ENCODE measurements at places on chromosomes 2 and 18.
A peak's percentile ranks its signal among the peaks of the same experiment; 100 is the strongest.

DNA sequence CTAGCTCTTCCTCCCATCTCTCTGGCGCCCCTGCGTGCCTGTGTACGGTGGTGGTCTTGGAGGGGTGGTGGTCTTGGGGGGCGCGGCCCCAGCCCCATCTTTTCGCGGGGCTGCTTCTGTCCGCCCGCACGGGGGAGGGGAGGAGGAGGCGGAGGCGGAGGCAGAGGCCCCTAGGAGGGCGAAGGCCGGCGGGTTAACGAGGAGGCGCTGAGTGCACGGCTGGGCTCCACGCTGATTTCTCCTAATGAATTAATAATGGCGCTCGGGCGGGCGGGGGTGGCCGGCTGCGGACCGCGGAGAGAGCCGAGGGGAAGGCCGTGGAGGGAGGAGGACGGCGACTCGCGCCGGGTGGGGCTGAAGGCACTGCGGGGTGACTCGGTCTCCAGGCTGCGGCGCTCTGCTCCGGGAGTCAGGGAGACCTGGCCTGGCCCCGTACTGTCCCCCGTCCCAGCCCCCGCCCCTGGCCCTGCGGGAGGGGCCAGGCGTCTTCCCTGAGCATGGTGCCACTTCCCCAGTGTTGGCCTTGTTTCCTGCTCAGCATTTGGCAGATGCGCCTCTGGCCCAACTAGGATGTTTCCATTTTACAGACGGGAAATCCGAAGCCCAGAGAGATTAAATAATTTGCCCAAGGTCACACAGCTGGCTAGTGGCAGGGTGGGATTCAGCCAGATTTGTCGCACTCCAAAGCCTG, 6.0 kb downstream of the GAREM2 start:
- no peak for DNase-seq

- DNase-seq = no peak
These were observed 111.2 kb downstream of the PLB1 start for GRCh38 chr2:28606986-28607441.

- DNase-seq = no peak
These were observed 75.6 kb upstream of the CPO start for GRCh38 chr2:206863716-206864115.

DNA sequence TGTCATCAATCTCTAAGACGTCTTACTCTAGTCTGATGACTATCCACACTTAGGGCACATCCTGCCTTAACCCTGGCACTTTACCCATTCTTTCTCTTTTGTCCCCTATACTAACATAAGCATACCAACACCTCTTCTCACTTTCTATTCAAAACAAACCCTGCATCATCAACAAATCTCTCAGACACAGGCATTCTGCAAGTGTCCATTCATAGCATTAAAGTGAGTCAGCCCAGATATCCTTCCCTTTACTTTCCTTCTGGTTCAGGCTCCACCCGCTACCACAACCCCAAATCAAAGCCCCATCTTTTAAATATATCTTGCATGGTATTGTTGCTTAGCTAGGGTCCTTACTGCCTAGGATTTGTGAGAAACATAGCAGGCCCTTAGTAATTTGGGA, 3.8 kb downstream of the GRB14 start:
- no peak for DNase-seq

- DNase-seq = no peak
These were observed 127.5 kb upstream of the TMEM200C start for GRCh38 chr18:6022845-6023244.

DNA sequence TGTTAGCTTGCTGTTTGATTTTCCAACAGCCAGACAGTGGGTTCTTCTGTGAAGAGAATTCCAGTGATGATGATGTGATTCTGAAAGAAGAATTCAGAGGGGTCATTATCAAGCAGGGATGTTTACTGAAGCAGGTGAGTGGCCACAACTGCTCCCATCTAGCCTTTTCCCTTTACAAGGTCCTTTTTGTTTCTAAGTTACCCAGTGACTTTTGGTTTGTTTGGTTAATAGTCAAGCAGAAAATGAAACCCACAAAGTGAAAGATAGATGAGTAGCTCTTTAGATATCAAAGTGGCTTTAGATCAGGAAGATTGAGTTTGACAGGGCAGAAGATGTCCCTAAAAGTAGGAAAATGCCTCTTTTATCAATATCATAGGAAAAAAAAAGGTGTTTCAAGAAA, 23.3 kb downstream of the PLEK start:
- no peak for DNase-seq

DNA sequence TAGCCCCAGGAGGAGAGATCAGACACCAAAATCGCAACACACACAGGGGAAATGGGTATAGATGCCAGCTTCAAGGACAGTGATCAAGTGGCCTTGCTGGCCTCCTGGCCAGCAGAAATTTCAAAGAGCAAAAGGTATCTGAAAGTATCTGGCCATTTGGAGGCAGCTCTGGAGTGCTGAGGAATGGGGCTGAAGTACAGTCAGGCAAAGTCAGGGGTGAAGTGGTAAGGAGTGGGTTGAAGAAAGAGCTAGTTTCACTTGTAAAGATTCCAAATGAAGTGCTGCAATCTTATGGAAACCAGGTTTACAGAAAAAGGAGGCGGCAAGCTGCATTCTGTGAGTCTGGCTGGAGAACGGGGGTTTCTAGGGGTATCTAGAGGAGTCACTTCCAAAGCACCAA, 19.2 kb upstream of the PCBP1 start:
- no peak for DNase-seq

GRCh38 chr2:212649646-212650045, 111.0 kb upstream of the ERBB4 start:
- no peak for DNase-seq

GRCh38 chr2:172978063-172978383, 97.6 kb upstream of the MAP3K20 start:
- no peak for DNase-seq

GRCh38 chr2:181674461-181674860, 5.9 kb downstream of the NEUROD1 start:
- no peak for DNase-seq

GRCh38 chr18:69626643-69627242, 226.1 kb downstream of the DOK6 start:
- no peak for DNase-seq

DNA sequence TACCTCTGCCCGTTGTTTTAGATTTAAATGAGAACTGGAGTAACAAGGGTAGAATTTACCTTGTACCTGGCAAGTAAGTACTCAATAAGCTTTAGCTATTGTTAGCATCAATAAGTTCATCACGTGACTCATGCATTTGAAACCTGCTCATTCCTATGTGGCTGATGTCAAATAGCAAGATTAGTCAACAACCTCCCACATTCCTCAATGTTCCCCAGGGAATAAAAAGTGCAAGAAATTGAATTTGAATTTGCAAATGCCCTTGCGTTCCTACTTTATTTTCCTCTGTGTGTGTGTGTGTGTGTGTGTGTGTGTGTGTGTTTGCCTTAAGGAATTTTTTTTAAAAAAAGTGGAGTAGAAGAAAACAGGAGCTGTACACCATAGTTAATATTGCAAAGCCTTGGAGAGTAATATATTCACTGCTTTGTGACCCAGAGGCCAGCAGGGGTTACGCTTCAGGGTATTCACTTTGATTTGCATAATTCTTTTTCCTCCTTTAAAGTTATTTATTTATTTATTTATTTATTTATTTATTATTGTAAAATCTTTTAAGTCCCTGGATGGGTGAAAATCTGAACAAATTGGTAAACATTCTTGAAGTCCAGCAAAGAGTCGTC, 43.9 kb upstream of the DNAH7 start:
- DNase-seq = no peak

- no peak for DNase-seq
These were observed 51.4 kb downstream of the IL1RL2 start for GRCh38 chr2:102238039-102238756.

DNA sequence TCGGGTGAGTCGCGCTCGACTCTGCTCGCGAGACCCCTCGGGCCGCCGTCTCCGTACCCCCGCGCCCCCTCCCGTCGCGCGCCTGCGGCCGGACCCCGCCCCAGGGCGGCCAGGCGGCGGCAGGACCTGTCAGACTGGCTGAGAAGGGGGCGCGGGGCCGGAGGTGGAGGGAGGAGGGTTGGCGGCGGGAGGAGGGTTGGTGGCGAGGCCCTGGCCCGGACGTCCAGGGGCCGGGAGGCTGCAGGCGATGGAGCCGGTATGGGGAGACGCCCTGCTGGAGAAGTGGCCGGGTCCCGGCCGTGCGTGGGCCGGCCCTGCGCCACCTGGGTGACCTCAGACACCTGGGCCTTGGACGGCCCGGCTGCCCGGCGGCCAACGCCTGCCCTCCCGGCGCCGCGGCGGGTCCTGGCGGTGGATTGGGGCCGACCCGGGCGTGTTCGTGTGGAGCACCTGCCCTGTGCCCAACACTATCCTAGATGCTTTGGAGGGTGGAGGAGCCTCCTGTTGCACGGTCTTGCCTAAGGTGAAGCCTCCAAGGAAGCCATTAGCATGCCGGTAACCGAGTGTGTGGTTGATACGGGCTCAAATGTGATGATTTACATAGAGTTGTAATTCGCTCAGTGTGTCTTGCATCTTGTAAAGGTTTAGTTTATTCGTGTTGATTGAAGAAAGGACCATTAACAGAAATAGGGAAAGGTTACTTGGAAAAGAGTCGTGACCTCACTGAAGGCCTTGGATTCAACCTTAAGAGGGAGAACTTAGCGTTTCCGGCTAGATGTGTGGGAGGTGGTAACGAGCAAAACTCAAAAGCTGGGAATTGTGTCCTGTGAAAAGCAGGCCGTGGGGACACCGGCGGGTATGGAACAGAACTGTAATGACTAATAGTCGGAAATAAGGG, 550 bp downstream of the MYL12B start:
- no peak for DNase-seq

DNA sequence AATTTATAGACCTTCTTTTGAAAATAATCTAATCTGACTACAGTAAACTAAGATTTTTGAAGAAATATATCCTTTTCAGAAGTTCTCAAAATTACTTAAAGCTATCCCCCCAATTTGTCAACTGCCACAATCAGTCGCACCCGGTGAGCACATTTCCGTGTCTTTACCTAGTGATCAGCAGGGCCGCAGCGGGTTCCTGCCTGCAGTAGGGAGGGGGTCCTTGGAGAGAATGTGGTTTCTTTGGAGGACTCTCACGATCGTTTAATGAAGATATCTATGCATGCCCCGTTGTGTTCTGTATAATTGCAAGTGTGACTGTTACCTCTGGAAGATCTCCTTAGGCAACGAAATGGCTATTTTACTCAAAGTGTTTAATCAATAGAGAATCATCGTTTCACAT, 251.9 kb upstream of the RAB12 start:
- no peak for DNase-seq

- no peak for DNase-seq
These were observed 160.6 kb downstream of the MTCL1 start for GRCh38 chr18:8865934-8866333.

DNA sequence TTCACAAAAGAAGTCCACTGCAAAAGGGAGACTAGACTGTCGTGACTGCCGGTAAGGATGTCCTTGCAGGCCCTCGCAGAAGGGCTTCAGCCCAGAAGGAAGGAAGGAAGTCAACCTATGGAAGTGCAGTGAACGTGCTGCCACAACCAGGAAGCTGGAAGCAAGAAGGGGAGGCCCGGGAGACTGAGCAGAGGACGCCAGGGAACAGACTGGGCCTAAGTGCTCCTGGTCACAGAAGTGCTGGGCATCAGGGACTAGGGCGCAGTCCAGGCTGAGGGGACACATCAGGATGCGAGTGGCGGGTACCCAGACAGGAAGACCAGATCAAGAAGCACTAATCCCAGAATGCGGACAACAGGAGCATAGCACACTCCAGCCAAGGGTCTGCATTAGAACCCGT, 78.8 kb downstream of the PIEZO2 start:
- DNase-seq = no peak

DNA sequence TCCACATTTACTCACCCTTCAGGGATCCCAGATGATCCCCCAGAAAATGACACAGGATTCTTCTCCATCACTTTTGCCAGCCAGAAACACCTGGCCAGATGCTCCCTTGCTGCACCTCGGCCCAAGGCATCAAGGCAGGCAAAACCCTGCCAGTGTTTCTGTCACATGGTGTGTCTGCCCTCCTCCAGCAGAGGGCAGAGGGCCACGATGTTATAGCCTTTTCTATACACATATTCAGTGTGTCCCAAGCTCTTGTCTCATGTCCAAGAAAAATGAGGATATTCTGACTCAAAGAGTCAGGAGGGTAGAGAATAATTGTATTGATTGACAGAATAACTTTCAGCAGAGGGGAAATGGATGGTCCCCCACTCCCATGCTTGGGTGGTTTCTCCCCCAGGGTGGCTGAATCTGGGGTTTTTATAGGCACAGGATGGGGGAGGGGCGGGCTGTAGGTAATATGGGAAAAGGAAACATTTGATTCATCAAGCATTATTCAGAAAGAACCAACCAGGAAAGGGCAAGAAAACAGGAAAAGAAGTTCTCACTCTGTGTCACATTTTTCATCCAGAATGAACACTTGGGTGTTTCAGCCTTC, 933.9 kb downstream of the TRIB2 start:
- DNase-seq = no peak

- peak; percentile 37 for DNase-seq
These were observed 245.0 kb downstream of the PTGR3 start for GRCh38 chr18:74963820-74964446.

DNA sequence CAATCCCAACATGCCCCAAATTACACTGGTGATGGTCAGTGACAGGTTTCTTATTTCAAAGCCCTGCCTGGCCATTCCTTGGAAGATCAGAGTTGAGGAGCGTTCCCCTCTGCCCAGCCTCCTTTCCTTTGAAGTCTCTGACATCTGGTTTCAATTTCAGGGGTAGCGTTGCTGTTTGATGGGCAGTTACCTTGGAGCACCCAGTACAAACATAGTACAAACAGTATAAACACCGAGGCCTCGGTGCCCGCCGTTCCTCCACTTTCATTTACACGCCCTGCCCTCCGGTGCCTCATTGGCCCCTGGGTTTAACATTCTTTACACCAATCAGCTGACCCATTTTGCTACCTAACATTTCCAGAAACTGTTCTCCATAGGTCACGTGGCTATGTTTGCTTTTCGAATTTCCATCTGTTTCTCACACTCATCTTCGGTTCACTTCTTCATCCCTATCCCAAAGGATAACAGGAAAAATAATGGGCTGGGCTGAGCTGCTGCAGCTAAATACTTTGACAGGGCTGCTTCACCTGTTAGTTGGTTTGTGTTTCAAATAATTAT, 65.6 kb downstream of the NRP2 start:
- no peak for DNase-seq

GRCh38 chr2:137261881-137262585, 496.7 kb downstream of the THSD7B start:
- no peak for DNase-seq

DNA sequence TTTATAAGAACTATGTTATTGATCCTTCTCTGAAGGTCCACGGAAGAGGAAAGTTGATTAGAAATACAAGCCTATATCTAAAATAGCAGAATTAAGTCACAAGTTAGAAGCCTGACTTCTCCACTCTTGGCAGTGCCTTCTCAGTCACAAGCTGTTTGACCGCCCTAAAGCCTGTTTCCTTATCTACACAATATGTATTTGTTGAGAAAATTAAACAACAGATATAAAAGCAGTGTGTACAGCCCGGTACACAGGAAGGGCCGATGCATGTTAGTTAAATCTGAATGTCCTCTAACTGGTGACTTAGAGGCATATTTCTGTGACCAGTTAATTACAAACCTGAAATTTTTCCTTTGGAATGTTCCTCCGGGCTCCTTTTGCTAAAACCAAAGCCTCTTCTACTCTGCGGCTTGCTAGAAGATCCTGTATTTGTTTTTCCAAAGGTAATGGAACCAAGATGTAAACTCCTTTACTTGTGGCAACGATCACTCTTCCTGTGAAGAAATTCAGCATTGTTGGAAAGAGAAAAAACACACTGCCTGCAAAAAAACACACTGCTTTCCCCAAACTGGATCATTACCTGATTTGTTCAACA, 33.4 kb downstream of the TGFBRAP1 start:
- DNase-seq = no peak

- no peak for DNase-seq
These were observed 219.1 kb downstream of the TRIB2 start for GRCh38 chr2:12935796-12936195.

- no peak for DNase-seq
These were observed 5.0 kb downstream of the TMEM237 start for GRCh38 chr2:201638326-201638725.
